ENCODE measurements at places on chromosomes 12 and 14.

GRCh38 chr14:60839057-60839456 is 104.5 kb downstream of the MNAT1 start:
- DNase-seq, result no peak

- no peak for DNase-seq
These were observed at the start of gene NKX2-1 for GRCh38 chr14:36519431-36520321. Gene NKX2-1 (minus strand): TSS chr14:36520232. CDS start chr14:36520129, 103 bp downstream.

DNA sequence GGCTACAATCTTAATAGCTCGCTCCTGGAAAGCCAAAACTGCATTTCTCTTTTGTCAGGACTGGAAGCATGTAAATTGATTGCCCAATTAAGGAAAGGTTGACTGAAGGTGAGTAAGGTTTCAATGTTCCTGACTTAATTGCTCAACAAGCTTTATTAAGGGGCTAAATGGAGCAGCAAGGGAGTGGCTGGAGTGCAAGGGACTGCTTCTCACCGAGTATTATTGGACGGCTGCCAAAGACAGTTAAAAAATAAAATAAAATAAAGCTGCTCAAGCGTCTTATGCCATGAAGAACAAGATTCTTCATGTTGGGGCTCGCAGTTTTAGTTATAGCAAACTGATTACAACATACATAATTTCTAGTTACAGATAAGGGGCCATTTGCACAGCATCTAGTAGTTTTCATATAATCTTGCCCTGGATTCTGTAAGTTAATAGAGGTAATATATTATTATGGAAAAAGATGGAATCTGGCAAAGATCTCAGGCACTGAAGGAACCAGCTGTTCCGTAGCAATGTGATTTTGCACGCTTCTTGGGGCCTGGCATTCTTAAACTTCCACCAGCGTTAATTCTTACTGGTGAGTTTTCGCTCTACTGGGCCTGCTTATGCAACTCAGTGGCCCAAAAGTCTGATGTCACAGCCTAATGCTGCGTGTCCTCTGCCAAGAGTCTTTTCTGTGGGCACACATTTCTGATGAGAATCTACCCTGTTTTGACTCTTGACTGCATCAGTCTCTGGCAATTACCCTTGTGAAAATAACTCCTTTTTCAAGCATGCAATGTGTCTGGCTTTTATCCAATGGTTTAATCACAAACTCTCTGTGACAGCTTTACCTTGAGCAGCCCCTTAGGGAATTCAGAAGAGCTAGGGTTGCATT is 108.5 kb downstream of the SLC38A1 start:
- DNase-seq, result no peak

DNA sequence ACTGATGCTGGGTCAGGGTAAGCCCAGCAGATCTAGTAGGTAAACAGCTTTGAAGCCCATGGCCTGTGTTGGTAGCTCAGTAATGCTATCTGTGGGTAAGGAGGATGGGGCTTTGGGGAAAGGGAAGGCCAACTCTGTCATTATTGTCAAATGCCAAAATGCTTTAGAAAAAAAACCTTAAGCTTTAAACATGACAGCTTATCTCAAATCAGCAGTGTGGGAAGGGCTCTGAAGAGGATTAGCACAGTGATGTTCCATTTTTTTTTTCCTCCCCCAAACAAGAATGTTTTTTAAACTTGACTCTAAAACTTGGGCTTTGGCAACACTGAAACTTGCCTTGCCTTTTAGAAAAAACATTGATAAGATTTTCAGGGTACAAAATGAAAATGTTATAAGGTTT is 11.7 kb downstream of the DAAM1 start:
- DNase-seq, result no peak

- DNase-seq, result no peak
These were observed 8.8 kb upstream of the TRAF3 start for GRCh38 chr14:102768223-102769048.

GRCh38 chr14:104104076-104104901 is 18.8 kb downstream of the ASPG start:
- DNase-seq, result no peak

DNA sequence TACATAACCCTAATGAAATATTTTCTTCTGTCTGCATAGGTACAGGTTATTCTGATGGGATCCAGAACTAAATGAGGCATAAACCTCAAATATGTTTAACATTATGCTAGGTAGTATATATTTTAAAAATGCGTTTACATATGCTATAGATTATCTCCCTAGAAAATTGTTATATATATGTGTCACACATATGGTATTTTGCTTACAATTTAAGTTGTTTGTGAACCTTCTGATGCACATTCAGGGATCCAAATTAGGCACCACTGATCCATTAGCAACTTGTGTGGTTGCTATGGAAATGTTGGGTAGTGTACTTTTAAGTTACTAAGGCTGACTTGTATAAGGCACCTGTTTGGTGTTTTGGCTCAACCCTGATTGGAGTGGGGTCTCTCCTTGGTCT is 456.7 kb downstream of the AEBP2 start:
- no peak for DNase-seq

Measured in activated naive CD8-positive, alpha-beta T cell treated with anti-CD3 and anti-CD28 coated beads for 36 hours (primary cell).